Articular chondrocyte of knee joint (primary cell): ENCODE measurements at places on chromosomes 6 and 20. TPM values are rescaled to one million over a fixed set of nuclear protein-coding genes. Genes with fewer than 3 reads are reported as not detected.

Gene BCAS1
- not detected in 2 replicates for total RNA-seq

Gene GNAS
- total RNA-seq = 434 and 469 TPM in 2 replicates

Gene NR2E1
- total RNA-seq = not detected in 2 replicates

Gene GSTA3
- total RNA-seq = not detected in 2 replicates

Gene TPD52L1
- 273 and 288 TPM in 2 replicates for total RNA-seq

Gene KIF25
- not detected in 2 replicates for total RNA-seq

Gene HSPA1A
- 91.1 and 137 TPM in 2 replicates for total RNA-seq

Gene BCKDHB
- total RNA-seq = 22.6 and 25.7 TPM in 2 replicates

Gene TEAD3
- 5.3 and 7.2 TPM in 2 replicates for total RNA-seq

Gene HLA-DRA
- 0.26 and 2.3 TPM in 2 replicates for total RNA-seq

Gene RIPOR3
- total RNA-seq = 0.76 and 0.78 TPM in 2 replicates

Gene ULBP1
- total RNA-seq = 0.52 and 0.65 TPM in 2 replicates

Gene RPS18
- total RNA-seq = 2,534 and 3,321 TPM in 2 replicates

Gene COL21A1
- total RNA-seq = 1.0 and 3.9 TPM in 2 replicates

Gene MUCL3
- not detected in 2 replicates for total RNA-seq

Gene ARMH2
- not detected in 2 replicates for total RNA-seq

Gene MAK
- 0.13 TPM in 1 of 2 replicates, not detected in the other for total RNA-seq

Gene SLC35D3
- not detected in 2 replicates for total RNA-seq

Gene ADGB
- total RNA-seq = not detected in 2 replicates
